ENCODE measurements at places on chromosomes 5 and 9.

- DNase-seq = no peak
Measured at GRCh38 chr5:158611581-158611980, 488.1 kb downstream of the EBF1 start.

GRCh38 chr5:176675676-176676360 is 28.5 kb downstream of the TSPAN17 start:
- DNase-seq = no peak

DNA sequence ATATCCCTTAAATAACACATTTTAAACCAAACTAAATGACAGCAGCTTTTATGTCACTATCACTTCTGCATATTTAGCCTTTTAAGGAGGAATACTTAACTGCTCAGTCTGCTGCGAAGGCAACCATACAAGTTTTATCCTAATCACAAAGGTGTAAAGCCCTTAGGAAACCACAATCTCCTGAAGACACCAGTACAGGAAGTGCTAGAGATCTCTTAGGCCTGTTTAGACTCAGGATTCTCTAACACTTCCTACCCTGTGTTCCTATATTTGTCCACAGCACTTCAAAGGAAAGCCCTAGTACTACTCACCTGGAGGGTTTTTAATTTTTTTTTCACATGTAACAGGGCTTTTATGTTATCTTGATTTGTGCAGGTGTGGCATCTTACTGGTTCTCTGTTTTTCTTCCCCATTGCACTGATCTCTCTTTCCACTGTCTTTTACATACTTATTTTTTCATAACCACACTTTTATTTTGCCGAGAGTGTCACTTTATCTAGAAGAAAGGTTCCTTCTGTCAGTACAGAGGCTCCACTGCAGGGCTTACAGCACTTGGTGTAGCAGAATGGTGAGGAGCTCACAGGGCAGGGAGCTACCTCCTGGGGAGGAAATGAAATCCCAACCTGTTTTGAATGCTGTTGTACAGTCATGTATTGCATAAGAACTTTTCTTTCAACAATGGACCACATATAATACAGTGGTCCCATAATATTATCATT is 1060.6 kb upstream of the ACO1 start:
- no peak for DNase-seq

GRCh38 chr9:134455021-134455471 is 128.8 kb downstream of the RXRA start:
- no peak for DNase-seq

DNA sequence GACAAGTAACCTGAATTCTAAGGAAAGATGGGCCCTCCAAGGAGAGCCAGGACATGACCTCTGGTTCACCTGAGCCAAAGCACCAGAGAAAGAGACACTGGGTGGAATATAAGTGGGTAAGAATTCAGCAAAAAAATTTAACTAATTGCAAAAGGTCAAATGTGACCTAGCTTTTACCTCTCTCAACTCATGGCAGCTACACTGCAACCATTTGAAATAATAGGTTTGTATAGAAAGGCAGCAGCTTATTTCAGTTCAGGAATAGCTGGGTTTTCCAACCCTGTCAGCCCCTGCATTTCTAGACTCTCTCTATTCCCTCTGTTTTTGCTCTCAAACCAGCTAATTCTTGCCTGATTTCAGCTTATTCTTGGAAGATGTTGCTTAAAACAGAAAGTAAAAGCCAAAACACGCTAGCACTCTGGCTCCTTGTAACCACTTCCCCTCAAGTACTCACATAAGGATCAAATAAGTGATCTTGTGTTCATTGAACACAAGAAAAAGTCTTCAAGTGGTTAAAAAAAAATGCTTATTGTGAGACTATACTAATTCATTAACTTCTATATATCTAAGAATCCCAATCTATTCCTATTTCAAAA is 101.1 kb upstream of the NR4A3 start:
- no peak for DNase-seq

GRCh38 chr5:142317173-142317572 is 7.6 kb downstream of the SPRY4 start:
- DNase-seq = no peak

DNA sequence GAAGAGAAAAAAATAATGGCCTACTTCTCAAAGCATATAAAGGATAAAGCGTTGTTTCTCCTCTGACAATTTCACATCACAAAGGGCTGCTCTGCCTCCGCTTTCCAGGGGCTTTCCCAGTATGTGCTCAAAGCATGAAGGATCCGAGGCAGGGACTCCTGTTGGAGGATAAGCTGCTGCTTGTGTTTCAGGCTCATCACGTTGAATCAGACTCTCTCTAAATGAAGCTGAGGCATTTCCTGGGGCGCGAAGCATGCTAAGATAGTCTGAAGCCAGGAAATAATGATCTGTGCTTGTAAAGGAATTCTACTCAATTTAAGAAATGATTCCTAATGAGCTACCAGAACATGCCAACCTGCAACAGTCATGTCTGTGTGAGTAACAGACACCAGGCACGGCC is 97.5 kb downstream of the MARCHF11 start:
- DNase-seq = no peak

DNA sequence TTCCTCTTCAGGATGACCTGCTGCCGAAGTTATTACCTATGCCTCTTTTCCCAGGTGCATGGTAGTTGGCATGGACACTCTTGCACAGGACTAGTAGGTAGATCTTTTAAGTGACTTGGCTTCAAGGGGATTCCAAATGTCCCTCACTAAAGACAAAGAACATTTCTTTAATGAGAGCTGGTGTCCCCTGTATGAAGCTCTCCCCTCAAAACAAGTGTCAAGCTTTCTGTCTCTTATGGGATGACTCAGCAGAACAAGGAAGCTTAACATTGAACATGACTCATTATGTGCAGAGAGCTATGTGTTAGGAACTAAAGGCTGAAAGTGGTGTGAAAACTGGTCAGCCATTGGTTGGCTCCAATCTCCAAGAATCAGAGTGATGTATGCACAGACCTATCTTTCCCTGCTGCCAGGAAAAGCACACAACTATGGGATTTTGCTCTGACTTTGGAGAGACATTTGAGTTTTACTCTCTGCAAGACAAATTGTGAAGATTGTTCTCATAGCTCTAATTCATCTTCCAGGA is 120.5 kb downstream of the PRDM6 start:
- DNase-seq = no peak

- no peak for DNase-seq
Measured at GRCh38 chr5:128199611-128200010, 116.0 kb downstream of the SLC12A2 start.

DNA sequence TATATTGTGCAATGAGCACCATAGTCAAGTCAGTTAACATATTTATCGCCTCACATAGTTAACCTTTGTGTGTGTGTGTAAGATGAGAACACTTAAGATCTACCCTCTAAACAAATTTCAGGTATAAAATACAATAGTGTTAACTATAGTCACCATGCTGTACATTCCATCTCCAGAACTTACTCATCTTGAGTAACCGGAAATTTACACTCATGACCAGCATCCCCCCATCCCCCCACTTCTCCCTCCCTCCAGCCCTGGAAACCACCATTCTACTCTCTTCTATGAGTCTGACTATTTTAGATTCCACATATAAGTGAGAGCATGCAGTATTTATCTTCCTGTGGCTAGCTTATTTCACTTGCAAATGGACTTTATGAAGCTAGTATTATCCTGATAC is 40.3 kb downstream of the ZNF354A start:
- no peak for DNase-seq

- no peak for DNase-seq
Measured at GRCh38 chr5:6831678-6832671, 118.7 kb downstream of the TENT4A start.

DNA sequence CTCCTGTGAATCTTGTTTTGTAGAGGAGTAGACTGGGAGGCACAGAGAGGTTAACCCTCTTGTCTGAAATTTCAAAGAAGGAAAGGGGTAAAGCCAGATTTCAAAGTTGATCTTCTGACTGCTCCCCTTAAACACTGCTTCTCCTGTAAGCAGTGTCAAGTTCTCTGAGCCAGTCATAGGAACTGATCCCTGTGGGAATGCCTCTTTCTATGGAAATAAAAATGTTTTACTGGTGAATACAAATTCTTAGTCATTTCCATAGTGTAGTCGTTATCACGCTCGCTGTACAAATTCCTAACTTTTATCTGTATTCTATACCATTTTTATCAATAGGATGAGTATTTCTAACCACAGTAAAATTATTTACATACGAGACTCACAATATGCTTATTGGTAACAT is 66.3 kb upstream of the PRRC1 start:
- DNase-seq = no peak

DNA sequence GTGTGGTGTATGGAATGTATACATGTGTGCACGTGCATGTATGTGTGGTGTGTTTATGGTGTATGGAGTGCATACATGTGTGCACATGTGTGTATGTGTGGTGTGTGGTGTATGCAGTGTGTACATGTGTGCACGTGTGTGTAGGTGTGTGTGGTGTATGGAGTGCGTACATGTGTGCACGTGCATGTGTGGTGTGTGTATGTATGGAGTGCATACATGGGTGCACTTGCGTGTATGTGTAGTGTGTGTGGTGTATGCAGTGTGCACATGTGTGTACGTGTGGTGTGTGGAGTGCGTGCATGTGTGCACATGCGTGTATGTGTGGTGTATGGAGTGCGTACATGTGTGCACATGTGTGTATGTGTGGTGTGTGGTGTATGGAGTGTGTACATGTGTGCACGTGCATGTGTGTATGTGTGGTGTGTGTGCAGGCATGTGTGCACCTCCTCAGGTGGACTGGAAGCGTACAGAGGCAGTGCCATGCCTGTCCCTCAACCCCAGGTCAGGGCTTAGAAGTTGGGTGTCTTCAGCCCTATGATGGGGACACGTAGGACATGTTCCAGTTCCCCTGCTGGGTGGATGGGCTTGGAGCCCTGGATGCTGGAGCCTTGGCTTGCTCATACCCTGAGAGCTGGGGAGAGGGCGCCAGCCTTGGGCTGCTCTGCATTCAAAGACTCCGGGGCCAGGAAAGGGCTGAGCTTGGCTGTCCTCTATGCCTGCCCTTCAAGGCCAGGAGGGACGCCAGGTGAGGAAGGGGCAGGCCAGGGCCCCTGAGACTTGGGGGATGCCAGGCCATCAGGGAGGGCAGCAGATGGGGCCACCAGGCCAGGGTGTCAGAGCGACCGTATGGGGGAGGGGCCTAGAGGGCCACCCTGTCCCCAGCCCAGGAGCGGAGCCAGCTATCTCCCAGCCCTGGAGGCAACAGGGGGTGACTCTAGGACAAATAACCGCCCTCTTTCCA is 12.2 kb downstream of the MYMK start:
- no peak for DNase-seq

- no peak for DNase-seq
Measured at GRCh38 chr5:6907320-6907918, 194.2 kb downstream of the TENT4A start.

GRCh38 chr9:137634016-137634415 is 15.2 kb downstream of the EHMT1 start:
- no peak for DNase-seq

GRCh38 chr5:11514705-11515432 is 389.4 kb downstream of the CTNND2 start:
- DNase-seq = no peak

DNA sequence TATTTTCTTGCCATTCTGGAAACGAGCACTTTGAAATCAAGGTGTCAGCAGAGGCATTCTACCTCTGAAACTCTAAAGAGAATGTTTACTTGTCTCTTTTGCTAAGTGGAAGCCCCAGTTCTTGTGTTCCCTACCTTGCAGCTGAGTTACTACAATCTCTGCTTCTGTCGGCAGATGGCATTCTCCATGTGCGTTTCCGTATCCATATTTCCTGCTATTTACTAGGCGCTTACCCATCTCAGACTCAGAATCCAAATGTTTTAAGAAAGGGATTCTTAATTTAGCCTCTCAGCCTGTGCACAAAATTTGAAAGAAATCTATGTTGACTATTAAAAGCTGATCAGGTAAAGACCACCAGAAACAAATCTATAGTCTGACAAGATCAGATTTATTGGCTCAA is 221.3 kb upstream of the FTMT start:
- no peak for DNase-seq

DNA sequence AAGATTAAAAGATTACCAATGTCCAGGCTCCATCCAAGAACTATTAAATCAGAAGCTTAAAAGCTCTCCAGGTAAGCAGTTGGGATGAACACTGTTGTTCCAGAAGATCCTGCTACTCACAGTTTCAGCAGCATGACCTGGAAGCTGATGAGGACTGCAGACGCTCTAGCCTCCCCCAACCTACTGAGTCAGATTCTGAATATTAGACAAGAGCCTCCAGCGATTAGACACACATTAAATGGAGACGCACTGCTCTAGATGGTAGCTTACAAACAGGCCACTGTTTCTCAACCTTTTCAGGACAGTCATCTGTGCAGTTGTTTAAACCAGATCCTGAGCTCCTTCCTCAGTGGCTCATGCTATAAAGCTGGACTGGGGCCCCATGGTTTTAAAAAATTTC is 54.3 kb downstream of the MTMR12 start:
- DNase-seq = no peak

DNA sequence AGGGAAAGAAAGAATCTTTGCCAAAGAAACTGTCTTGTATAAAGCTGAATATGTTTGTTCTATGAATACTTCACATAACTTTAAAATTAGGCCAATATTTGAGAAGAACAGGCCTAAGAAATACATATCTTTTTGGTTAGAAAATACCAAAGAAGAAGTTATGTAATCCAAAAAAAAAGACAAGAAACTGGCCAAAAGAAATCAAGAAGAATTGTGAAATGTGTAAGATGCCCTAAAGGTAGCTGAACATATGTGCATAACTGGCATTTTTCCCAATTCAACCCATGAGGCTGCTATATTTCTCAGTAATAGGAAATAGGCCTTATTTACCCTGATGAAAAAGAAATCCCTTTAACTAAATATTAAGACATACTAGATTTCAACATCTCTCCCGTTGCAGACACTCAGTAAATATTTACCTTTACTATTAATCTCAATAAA is 290.0 kb downstream of the CETN3 start:
- no peak for DNase-seq

- DNase-seq = no peak
Measured at GRCh38 chr9:99828417-99829176, 6.9 kb downstream of the NR4A3 start.

- no peak for DNase-seq
Measured at GRCh38 chr9:758146-758545, 83.4 kb upstream of the DMRT1 start.

DNA sequence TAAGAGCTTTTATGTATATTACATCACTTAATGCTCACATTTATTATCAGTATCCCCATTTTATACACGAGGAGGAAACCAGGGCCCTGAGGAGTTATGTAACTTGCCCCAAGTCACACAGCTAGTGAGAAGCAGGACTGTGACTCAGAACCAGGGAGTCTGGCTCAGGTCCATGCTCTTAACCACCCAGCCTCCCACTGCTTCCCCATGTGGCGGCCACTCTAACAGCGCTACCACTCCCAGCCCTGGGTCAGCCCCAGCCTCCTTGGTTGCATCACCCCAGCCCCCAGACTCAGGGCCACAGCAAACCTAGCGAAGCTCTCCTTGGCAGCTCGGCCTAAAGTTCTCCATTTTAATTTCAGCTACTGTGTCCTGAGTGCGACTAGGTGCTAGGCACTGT is 159.1 kb downstream of the PAX5 start:
- no peak for DNase-seq

GRCh38 chr5:163578652-163579051 is 73.2 kb downstream of the MAT2B start:
- DNase-seq = no peak

All from stimulated activated CD4-positive, alpha-beta T cell treated with anti-CD3 and anti-CD28 coated beads, Interleukin-2, amount 100 ng/mL, for 4 hours (primary cell).